ENCODE measurements at places on chromosomes 6 and 20.

GRCh38 chr6:137884149-137884909 lies 17.3 kb downstream of the TNFAIP3 start:
- no peak for DNase-seq

DNA sequence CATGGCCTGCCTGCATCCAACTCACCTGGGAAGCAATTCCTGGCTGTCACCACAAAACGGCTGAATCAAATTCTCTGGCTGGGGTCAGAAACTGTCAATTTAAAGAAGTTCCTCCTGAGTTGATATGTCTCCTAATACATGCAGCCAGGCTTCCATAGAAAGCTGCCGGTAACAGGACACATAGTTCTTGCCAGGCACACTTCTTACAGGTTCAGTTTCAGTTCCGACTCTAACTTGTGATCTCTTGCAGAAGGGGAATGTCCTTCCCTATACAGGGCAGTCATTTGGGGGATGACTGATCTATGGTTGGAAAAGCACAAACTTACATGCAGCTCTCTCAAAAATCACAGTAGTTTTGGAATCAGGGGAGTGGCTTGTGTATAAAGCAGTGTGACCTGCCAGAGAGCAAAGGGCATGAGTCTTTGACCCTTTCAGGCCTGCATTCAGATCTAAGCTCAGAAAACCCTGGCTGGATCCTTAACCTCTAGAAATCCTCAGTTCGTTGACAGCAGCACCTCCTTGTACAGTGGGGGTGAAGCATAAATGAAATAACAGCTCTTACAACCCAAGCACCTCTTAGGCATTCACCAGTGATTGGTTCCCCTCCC lies 195.6 kb downstream of the SCP2D1 start:
- no peak for DNase-seq

- DNase-seq, result no peak
These were observed 81.6 kb downstream of the MRPL14 start for GRCh38 chr6:44045672-44046015.

- DNase-seq, result no peak
These were observed 74.5 kb upstream of the TULP1 start for GRCh38 chr6:35587167-35587566.

DNA sequence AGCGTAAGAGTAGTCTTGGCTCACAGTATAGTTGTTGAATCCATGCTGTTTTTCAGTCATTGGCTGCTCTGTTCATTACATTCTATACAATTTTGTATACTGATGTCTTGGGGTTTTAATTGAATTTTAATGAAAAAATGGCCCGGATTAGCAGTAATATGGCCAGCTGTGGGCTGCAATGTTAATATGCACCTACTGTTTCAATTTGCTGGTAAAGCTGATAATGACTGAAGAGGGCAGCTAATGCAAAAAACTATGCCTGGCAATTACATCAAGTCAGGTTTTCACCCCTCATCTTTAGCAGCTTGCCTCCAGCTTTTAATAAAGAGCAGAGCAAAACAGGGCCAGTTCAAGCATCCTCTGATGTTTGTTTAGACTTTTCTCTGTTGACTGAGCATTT lies 394.5 kb downstream of the PLCB1 start:
- no peak for DNase-seq

- DNase-seq, result no peak
These were observed 45.3 kb upstream of the DACT2 start for GRCh38 chr6:168364793-168365421.

DNA sequence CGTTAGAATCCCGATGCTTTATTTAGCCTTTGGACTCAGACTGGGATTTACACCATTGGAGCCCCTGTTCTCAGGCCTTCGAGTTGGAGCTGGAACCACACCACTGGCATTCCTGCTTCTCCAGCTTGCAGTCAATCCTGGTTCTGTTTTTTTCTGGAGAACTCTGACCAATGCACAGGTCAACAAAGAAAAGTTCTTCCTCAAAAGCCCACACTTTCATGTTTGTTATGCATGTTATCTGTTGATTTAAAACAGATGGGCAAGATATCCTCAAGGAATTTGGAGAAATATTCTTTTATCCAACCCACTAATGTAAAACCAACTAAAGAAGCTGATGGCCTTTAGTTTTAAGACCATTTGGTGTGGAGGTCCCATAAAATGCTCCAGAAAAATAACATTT lies 205.7 kb downstream of the ANKRD60 start:
- no peak for DNase-seq

GRCh38 chr20:19599200-19599599 lies 158.9 kb upstream of the RIN2 start:
- no peak for DNase-seq

- peak; percentile 59 for DNase-seq
These were observed 230.8 kb downstream of the EYA2 start for GRCh38 chr20:47125508-47125757.

DNA sequence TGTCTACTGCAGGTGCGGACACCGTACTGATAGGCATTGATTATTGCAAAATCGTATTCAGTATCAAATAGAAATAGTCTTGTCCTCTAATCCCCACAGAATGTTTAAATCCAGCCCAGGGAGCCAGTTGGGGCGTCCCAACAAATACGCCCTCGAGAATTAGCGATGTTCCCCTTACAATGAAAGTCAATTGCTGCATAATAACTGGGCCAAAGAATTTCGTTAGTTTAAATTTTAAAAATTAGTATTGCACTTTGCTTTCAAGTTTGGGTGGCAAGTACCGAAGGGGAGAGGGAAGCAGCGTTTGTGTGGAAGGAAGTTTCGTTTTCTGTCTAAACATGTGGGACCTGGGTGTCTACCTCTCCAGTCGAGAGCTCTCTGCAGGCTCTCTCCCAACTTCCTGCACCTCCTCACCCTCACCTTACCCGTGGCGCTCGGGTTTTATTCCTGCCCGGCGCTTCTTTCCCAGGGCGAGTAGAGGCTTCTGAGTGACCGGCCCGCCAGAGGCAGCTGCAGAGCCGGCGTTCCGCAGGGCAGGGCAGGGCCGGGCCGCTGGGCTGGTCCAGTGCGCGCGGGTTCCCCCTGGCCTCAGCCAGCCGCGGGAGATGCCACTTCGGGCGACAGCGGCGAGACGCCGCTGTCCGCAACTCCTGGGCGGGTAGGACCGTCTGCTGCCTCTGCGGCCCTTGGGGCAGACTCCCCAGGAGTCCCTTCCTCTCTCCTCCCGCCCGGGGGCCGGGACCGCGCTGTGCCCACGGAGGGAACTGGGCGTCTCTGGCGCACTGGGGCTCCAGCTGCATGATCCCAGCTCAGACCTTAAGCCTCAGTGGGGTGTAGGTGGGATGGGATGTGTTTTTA lies 862 bp upstream of the TFAP2C start:
- no peak for DNase-seq

GRCh38 chr20:19974630-19975435 lies 42.3 kb upstream of the NAA20 start:
- DNase-seq, result peak; percentile 98

DNA sequence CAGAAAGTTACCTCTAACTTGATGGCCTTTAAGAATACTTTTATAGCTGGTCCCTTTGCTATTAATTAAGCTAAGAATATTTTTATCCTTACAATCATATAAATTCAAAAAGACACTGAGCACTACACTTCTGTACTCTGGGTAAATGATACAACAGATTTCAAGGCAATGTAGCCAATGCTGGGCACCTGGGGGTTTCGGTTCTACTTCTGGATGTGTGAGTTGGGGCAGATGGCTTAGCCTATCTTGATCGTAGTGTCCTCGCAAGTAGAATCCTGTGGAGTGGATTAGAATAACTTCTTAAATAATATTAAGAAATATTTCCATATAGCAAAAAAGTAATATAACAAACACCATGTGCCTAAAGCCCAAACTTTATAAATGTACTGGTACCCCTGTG lies 96.9 kb upstream of the NT5E start:
- DNase-seq, result no peak

- no peak for DNase-seq
These were observed 48.1 kb downstream of the CTCFL start for GRCh38 chr20:57476641-57477461.

DNA sequence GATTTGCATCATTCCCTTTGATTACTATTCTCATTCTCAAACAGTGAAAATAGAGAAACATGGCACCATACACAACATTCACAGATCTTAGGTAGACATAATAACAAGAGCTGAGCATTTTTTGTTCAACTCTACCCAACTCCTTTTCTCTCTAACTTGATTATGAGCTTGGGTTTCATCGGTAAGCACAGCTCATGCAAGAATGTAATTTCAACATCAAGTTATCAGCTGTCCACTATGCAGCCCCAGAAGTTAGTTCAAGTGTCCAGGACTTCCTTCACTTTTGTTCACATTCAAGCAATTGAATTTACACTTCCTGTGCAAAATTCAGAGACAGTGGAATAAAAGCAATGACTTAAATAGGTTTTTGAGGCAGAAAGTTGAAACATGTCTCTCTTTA lies 297.7 kb upstream of the SASH1 start:
- no peak for DNase-seq

DNA sequence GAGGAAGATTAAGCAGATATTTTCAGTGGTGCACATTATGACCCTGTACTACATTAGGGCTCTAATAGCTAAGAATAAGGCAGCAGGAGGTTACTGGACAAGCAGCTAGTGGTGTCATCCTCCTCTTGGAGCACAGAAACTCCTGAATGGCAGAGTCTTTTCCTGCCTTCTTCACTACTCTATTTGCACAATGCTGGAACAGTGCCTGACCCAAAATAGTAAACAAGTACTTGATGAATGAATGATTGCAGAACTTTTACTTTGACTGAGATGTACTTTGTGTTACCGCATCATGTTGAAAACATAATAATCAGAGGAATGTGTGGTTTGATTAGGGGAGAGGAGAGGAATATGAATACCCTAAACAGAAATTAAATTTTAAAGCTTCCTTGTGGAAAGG lies 30.0 kb upstream of the UST start:
- peak; percentile 17 for DNase-seq

- DNase-seq, result no peak
These were observed 2.6 kb downstream of the CST4 start for GRCh38 chr20:23686046-23686750.

GRCh38 chr6:490251-491037 lies 98.9 kb downstream of the IRF4 start:
- DNase-seq, result no peak

GRCh38 chr6:34692280-34692679 lies 4.3 kb downstream of the ILRUN start:
- no peak for DNase-seq

- DNase-seq, result peak; percentile 86
These were observed 50.9 kb upstream of the CCDC28A start for GRCh38 chr6:138722425-138723371.

DNA sequence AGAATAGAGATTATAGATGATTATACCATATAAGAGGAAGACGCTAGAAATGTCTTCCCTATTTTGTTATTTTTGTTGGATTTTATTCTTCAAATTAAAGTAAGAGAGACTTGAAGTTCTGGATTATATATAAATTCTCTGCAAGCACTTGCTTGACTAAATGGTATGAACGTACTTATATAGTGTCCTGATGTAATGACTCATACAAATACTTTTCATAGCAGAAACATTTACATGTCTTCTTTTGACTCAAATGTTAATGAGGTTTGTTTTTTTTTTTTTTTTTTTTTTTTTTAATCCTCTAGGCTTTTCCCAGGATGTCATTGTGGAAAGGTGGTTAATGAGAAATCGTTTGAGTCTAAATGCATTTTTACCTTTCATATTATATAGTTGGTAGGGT lies 55.0 kb downstream of the PDE7B start:
- peak; percentile 85 for DNase-seq

GRCh38 chr6:131876545-131876944 lies 68.7 kb downstream of the ENPP1 start:
- DNase-seq, result no peak

DNA sequence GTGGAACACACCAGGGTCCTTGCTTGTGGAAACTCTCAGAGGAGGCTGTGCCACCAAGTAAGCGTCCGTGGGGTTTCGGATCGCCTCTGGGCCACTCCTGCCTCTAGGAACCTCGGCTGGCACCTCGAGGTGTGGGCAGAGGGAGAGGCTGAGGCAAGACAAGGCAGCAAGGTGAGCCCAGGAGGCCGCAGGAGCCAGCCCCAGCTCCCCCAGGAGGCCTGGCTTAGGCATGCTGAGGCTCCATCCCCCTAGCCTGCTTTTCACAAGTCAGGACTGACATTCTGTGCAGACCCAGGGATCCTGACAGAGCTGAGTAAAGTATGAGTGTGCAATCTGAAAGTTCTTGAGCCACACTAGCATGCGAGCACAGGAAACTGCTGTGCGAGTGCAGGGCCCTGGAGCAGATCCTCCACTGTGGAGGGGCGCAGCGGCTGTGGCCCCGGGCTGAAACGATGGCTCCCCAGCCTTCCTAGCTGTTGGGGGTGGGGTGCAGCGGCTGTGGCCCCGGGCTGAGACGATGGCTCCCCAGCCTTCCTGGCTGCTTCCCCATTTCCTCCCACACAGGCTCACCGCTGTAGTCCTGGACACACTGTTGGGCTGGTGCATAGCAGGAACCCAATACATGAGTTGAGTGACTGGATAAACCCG lies 75.2 kb upstream of the CD93 start:
- peak; percentile 64 for DNase-seq

DNA sequence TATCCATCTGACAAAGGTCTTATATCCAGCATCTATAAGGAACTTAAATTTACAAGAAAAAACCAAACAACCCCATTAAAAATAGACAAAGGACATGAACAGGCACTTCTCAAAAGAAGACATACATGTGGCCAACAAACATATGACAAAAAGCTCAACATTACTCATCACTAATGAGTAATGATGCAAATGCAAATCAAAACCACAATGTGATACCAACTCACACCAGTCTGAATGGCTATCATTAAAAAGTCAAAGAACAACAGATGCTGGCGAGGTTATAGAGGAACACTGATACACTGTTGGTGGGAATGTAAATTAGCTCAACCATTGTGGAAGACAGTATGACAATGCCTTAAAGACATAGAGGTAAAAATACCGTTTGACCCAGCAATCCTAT lies 13.9 kb downstream of the MACROD2 start:
- no peak for DNase-seq

GRCh38 chr6:19370831-19371230 lies 466.3 kb upstream of the ID4 start:
- no peak for DNase-seq

- no peak for DNase-seq
These were observed 226.1 kb upstream of the GMDS start for GRCh38 chr6:2471472-2471871.

- peak; percentile 96 for DNase-seq
These were observed 142.9 kb upstream of the OLIG3 start for GRCh38 chr6:137637121-137637520.

- peak; percentile 100 for DNase-seq
These were observed 704.2 kb upstream of the CITED2 start for GRCh38 chr6:140078561-140079125.
